KBM-7 (cell line): ENCODE measurements at places on chromosomes 12 and 14.

DNA sequence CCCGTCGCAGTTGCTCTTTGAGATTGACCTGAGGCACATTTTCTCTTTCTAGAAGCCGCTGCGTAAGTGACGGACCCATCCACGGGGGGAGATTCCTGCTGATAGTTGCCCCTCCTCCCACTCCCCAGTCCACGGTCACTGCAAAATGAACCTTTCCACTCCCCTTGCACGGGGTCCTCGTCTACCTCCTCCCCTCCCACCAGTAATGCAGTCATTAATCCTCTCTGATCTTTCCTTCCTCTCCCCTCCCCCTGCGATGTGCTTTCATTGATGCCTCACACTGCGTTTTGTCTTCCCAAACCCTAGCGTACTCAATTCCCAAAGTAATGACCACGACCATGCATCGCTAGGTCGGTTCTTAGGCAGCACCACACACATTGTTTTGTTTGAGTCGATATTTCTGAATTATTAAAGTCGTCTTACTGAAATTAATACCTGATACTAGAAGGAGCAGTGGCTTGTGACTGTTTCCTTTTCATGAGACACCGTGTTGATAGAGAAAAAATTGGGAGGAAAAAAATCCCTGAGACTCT, 857 bp downstream of the ETNK1 start:
- peak; percentile 54 for DNase-seq

GRCh38 chr14:96252323-96252998, 3.5 kb upstream of the BDKRB1 start:
- DNase-seq: no peak

GRCh38 chr14:69715725-69716477, 51.0 kb upstream of the SRSF5 start:
- DNase-seq: no peak

DNA sequence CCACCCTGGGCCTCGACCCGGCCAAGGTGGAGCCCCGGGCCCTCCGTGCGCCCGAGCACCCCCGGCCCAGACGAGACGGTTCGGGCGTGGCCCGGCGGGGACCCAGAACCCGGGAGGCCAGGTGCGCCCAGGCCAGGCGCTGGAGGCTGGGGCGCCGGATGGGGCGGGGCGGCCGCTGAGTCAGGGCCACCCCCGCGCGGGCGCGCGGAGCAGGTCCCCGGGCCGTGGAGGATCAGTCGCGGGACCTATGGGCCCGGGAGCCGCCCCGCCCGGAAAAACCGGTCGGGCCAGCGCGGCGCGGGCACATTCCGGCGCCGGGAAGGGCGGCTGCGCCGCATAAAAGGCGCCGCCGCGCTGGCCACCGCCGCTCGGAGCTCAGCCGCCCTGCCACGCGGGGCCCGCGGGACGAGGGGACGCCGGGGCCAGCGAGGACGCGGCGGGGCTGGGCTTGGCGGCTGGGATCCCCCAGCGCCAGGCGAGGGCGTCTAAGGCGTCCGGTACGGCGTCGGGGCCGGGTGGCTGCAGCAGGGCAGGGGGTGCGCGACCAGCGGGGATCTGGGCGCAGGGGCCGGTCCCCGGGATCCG, 21.5 kb upstream of the KIF26A start:
- DNase-seq: no peak

- no peak for DNase-seq
Measured at GRCh38 chr14:67690011-67690410, 5.6 kb downstream of the RDH11 start.

GRCh38 chr14:32134448-32135097, 57.5 kb downstream of the ARHGAP5 start:
- no peak for DNase-seq

- no peak for DNase-seq
Measured at GRCh38 chr14:62768753-62769152, 276.5 kb downstream of the KCNH5 start.

GRCh38 chr12:89504560-89505346, 19.8 kb downstream of the GALNT4 start:
- no peak for DNase-seq

DNA sequence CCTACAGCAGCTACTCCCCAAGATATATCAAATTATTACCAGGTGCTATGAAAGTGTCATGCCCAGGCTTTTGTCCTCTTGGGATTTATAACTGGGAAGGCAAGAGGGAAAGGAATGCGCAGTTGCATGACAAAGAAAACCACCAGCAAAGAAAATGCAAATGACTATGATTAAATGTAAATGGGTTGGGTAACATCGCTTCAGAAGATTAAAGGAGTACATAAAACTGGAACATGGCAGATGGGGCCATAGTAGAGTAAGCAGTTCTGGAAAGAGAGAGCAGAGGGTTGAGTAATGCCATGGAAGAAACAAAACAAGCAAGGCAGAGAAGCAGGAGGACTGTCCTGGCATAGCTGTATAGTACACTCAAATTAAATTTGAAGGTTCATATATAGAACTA, 493.1 kb downstream of the NOVA1 start:
- DNase-seq: no peak

GRCh38 chr12:2003676-2004112, 563 bp downstream of the DCP1B start:
- DNase-seq: no peak

DNA sequence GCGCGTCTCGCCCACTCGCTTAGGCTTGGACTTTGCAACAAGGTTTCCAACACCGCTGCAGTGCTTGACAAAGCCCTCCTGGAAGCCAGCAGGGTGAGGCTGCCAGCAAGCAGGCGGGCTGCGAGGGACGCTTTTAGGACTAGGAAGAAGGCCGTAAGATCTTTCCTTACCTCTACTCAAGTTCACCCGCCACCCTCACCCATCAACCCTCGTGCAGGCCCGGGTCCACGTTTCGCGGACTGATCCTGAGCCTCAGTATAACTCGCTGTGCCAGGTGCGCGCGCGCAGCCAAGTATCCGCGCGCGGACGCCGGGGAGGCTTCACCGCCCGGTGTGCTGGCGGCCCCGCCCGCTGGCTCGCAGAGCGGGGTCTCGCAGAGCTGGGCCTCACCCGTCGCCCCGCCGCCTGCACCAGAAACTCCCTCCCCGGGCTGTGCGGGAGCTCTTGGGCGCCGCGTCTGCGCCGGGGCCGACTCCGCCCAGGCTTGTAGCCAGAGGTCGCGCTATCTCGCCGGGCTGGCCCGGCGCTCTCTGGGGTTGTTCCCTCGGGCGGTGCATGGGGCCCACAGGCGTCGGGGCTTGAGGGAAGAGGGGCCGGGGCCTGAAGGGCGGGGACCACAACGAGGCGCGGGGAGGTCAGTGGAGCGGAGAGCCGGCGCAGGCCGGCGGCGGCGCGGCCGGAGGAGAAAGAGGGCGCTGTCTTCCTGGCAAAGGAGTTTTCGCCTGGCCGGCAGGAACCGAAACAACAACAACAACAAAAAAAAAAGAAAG, 7.6 kb upstream of the SIX1 start:
- DNase-seq: no peak

- no peak for DNase-seq
Measured at GRCh38 chr14:99718811-99719192, 34.7 kb downstream of the CYP46A1 start.

DNA sequence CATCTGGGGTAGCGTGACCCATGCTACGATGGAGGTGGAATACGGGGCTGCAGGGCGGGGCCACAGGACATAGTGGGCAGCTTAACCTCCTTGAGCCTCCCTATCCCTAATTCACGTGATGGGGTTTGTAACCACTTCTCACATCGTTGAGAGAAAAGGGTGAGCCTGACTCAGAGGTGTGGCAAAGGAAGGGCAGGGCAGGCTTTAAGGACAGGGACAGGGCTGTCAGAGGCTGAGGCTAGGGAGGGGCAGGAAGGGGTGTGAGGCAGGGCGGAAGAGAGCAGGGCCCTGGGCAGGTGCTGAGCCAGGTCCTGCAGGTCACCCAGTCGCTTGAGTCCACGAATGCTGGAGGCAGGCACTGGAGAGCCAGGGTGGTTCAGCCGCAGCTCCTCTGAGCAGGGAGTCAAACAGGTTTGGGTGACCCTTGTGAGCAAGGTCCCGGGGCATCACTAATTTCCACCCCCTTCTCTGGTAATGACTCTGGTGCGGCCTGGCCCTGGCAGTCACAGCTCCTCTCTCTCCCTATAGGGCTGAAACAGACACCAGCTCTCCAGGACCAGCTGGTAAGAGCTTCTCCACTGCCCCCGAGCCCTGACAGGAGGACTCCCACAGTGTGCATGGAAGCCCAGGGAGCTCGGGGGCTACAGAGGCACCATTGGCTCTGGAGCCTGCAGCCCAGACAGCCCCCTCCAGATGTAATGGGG, 7.5 kb upstream of the AQP2 start:
- DNase-seq: no peak

DNA sequence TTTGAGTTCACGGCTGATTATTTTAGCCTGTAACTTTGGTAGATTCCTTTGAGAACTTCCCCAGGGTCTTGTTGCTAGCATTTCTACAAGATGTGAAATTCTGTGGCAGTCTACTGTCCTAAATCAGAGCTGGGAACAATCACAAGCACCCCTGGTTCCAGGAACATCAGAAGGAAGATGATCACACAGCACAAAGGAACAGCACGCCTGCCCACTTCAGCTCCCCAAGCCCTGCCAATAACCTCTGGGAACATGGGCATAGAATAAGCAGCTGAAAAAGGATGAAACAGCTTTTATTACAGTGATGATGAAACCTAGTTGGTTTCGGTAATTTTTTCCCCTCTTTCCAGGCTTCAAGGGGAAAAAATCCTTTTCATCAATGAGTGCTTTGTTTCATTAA, 12.3 kb downstream of the GPR19 start:
- no peak for DNase-seq

- no peak for DNase-seq
Measured at GRCh38 chr14:69868363-69868963, 10.8 kb upstream of the SMOC1 start.

- no peak for DNase-seq
Measured at GRCh38 chr12:103901518-103902173, 28.6 kb upstream of the HSP90B1 start.

DNA sequence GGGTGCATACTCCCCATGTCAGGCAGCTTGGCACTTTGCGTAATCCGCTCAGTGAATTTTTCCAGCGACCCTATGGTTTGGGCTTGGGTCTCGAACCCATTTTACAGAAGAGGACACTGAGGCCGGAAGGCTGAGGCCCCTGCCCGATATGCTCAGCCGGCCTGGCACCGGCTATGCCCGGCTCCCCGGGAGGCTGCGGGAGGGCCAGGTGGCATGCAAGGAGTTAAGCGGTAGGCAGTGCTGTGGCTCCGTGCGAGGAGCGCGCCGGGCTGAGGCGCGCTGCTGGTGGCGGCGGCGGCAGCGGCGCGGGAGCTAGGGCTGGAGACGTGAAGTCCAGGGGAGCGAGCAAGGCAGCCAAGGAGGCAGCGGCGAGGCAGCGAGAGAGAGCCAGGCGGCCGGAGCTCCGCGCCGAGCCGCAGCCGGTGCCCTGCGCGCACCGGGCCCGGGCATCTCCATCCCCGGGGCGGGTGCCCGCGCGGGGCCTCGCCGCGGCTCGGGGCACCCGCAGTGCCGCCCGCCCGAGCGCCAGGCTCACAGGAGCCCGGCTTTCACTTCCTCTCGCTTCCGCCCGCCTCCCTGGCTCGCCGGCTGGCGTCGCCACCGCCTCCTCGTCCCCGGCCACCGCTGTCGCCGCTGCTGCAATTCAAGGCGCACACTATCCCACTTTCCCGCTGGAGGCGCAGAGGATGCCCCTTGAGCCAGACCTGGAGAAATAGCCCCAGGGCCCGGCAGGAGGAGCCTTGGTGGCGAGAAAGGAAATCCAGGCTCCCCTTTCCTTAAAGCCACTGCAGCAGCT, at the start of gene WSCD2:
TSS of gene WSCD2 (plus strand) at position 272 of the 796 bp plus-strand sequence. CDS start 66,545 bp downstream, outside the sequence.
- peak; percentile 32 for DNase-seq
